ENCODE measurements at places on chromosomes 12 and 14.

DNA sequence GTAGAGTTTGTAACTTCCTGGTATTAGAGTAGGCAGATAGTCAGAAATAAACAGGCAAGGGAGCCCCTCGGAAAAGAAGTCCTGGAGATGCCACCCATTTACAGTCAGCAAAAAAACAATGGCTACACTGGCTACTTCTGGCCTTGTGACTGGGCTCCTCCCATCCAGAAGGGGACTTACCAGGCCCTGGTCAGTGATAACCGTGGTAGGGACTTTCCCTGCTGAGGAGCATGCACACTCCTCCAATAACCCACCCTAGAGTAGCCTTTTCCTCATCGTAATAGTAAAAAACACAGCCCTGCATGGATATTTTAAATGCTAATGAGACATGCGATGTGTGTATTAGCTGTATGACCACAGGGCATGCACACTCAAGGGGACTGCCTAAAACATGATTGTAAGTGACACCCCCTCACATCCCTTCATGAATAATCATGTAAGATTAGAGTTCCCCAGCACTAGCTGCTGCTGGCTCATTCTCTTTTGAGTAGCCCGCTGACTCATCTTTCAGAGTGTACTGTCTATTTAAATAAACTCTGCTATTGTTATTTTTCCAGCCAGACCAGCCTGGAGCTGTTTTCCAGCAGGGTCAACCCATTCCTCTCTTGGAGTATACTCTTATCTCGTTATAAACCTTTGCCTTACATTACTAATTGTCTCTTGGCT, 413.8 kb upstream of the TMTC1 start:
- no peak for DNase-seq

- DNase-seq: no peak
Observed at GRCh38 chr14:104217486-104218360, 79.3 kb downstream of the KIF26A start.

- no peak for DNase-seq
Observed at GRCh38 chr12:34405286-34406227, 383.3 kb downstream of the ALG10 start.

- no peak for DNase-seq
Observed at GRCh38 chr12:108525681-108526080, 10.6 kb downstream of the FICD start.

All from activated CD4-positive, alpha-beta T cell treated with anti-CD3 and anti-CD28 coated beads, Interleukin-2, Interleukin-6, amounts not matched to agents 100 ng/mL and 50 ng/mL, durations not matched to agents 16 hours and 8 hours (primary cell).